NCI-H1417 treated with DMSO at 0.1 percent for 48 hours (cell line): ENCODE measurements at places on chromosomes 2 and 18.

DNA sequence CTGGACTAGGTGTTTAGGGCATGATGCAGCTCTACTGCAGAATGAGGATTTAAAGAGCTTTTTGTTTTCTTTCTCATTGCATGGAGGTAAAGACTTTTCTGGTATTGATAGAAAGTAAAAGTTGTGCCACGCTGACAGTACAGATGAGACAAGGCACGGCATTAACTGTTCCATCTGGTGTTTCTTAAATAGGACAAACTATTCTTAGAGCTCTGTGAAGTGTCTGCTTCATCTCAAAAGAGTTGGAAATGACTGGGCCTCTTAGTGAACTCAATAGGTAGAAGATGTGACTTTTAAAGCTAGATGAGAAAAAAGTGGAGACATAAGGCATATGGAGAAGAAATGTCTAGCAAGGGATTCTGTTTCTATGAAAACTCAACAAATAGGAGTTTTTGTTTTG is 321.8 kb downstream of the RPRM start:
- no peak for DNase-seq

DNA sequence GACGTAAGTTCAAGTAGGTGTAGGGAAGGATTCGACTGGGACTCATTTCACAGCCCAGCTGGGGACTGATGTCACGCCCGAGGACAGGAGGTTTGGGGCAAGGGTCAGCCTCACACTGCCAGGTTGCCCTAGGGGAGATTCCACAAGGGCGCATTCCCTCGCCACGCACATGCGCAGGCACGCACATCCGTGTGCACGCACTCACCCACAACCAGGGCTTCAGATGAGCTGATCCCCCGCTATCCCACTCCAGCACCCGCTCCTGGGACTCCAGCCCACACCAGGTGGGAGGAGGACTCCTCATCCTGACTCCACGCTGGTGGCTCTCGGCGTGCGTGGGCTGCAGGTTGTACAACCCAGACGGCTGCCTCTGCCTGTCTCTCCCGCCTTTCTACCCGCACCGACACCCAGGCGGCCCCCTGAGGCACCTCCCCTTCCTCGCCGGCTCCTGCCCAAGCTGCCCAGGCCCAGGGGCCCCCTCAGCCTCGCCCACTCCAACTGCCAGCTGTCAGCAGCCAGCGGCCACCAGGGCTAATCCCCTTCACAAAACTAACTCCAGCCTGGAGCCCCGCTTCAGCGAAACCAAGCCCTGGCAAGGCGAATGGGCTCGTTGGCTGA is 47.8 kb upstream of the FOSL2 start:
- DNase-seq = no peak

- no peak for DNase-seq
These were observed 242.5 kb downstream of the AFF3 start for GRCh38 chr2:99899882-99900281.

DNA sequence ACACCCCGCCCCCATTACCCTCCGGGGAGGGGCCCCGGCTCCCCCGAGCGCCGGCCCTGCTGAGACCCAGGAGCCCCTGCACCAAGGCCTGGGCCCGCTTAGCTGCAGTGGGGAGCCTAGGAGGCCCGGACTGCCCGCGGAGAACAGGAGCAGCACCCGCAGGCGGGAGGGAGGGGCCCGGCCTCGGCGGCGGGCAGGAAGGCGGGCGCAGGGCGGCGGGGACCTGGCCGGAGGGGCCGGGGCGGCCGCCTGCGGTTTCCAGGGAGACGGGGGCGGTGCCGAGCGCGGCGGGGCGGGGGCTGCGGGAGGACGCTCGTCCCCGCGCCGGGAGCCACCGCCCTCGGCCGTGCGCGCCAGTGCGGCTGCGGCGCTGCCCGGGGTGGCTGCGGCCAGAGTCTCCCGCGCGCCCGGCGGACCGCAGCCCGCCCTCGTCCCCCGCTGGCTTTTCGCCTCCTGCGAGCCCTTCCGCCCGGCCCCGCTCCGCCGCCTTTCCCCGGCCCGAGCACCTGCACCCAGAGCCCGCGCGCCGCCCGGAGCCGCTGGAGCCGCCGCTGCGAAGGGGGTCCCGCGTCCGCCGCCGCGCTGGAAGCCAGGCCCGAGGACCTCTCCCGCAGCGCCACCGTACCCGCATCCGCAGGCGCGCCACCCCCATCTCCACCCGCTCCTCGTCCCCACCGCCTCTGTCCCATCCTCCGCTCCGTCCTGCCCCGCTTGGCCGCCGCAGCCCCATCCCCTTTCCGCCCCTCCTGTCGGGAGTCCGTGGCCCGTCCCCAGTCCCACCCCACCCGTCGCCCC is 17.2 kb downstream of the GPC1 start:
- DNase-seq = no peak

DNA sequence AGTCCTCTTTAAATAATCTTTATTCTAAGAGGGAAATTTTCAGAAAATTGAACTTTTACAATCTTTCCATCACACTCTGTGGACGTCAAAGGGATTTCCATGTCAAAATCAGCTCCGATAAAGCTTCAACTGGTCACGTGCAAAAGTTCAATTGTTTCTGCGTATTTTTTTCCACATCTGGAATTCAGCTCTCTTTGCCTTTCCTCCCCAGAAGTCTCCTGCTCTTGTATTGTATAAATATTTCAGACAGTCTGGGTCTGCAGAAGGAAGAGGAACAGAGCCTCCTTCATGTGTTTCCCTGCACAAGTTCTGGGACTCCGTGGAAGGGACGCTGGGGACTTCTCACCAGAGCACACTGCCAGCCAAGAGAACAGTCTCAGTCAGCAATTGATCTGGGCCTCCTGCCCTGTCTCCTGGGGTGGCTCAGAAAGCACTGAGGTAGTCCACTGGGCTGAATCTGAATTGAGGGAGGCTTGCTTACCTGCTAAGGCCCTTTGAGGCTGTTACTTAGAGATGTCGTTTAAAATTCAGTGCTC is 251.5 kb downstream of the TFCP2L1 start:
- DNase-seq = no peak

- no peak for DNase-seq
These were observed 447.1 kb upstream of the HS6ST1 start for GRCh38 chr2:128765811-128766210.
